ENCODE measurements at places on chromosomes 11 and 22. TPM values are rescaled to one million over a fixed set of nuclear protein-coding genes. Genes with fewer than 3 reads are reported as not detected.

- no peak for DNase-seq
These were observed 11.9 kb upstream of the NXF1 start for GRCh38 chr11:62817129-62817528.

DNA sequence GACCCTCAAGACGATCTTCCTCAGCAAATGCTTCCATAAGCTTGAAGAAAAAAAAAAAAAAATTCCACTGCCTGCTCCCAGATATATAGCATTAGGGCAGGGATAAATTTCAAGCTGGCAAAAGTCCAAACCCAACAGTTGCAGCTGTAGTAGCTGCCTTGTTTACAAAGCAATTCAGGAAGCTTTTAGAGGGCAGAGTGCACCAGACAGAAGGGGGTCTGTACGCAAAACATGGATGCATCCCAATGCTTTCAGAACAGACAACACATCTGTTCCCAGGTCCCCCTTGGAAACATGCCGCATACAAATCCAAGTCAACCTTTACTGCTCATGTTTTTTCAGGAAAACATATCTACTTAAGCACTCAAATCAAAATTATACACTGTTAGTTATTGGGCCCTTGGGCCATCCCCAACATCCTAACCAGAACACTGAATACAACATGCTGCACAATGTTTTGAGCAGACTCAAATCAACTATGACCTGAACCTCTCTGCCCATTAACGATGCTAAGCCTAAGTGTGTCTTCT, 94.5 kb downstream of the CADM1 start:
- no peak for DNase-seq

LGR4 gene
- 26.4 TPM for total RNA-seq

TRIM22 gene
- 129 TPM for total RNA-seq

TCN2 gene
- total RNA-seq = 33.9 TPM

Measured in thoracic aorta (tissue), 2 donors.